GM12891 (cell line): ENCODE measurements at places on chromosomes 11 and 22.

DNA sequence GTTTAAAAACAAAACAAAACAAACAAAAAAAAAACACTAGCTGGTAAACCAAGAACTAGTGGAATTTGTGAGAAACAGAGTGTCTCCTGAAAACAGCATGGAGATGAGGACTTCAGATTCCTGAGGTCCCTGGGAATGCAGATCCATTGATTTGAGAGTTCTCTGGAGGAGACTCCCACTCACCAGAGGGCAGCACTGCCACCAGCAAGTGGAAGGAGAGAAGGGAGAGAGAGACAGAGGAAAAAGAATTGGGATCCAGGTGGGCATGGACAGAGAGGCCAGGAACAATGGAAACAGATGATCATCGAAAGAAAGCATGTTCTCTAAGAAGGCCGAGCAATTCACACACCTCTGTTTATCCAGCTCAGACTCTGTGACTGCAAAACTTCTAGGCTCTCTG lies 31.8 kb downstream of the ETS1 start:
- DNase-seq, result no peak

GRCh38 chr11:64089027-64089360 lies 53.3 kb downstream of the FLRT1 start:
- DNase-seq, result no peak

DNA sequence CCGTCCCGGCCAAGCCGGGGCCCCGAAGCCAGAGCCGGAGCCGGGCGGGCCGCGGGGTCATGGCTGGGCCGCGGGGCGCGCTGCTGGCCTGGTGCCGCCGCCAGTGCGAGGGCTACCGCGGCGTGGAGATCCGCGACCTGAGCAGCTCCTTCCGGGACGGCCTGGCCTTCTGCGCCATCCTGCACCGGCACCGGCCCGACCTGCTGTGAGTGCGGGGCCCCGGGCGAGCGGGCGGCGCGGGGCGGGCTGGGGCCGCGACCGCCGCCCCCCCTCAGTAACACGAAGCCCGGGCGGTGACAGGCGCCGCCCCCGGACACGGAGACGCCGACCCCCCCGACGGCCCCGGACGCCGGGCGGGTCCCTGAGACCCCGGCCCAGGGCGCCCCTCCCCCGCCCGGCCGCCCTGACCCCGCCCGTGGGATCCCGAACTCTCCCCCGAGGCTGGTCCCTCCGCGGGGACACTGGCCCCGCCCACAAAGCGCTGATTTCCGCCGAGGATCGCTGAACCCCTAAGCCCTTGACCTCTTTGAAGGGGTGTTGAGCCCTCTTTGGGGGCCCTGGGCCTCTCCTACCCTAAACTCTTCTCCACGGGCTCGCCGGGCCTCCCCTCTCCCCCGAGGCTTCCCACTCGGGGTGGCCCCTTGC lies 389 bp downstream of the MICALL1 start:
- peak; percentile 65 for DNase-seq

DNA sequence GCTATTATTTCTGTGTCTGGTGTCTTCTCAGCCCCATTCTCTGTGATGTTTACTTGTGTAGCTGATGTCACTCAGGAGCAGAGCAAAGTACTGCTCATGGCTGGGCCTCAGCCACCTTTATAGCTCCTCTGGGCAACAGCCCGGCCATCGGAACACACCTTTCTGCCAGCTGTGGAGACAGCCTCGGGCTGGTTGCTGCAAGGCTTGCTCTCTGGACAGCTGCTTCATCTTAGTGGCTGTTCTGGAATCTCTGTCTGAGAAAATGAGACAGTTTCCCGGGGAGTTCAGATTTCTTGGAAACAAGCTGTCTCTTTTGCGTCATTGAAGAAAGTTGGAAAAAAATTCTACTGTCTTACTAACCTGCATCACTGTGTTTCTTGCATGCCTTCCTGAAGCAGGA lies 20.0 kb downstream of the THY1 start:
- DNase-seq, result no peak

DNA sequence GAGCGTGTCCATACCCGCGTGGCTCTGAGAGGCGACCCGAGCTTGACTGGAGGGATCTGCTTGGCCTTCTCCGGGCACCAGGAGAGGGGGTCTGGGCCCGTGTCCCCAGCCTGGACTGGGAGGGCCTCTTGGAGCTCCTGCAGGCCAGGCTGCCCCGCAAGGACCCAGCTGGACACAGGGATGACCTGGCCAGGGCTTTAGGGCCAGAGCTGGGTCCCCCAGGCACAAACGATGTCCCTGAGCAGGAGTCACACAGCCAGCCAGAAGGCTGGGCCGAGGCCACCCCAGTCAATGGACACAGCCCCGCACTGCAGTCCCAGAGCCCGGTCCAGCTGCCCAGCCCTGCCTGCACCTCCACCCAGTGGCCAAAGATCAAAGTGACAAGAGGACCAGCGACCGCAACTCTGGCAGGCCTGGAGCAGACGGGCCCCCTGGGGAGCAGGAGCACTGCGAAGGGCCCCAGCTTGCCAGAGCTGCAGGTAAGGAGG lies 38.2 kb downstream of the TRIOBP start:
- no peak for DNase-seq

DNA sequence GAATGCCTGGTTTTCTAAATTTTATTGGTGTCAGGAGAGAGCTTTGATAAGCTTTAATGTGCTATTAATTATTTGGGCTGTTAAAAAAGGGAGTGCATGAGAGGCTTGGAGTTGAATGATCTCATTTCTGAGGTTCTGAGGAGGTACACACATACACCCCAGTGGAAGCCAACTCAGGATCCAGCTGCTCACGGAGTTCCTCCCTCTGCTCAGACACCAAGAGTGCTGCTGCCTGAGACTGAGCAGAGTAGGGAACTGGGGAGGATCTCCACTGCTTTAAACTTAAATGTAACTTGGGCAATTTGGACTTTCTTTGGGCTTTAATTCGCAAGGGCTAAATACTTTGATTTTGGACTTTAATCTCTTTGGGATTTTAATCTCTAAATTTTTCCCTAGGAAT lies 414.4 kb upstream of the CADM1 start:
- DNase-seq, result no peak

- no peak for DNase-seq
These were observed 367.6 kb downstream of the ETS1 start for GRCh38 chr11:128219731-128220120.

- DNase-seq, result no peak
These were observed 8.4 kb downstream of the KRTAP5-6 start for GRCh38 chr11:1705126-1706052.

- no peak for DNase-seq
These were observed 9.2 kb upstream of the RBM14 start for GRCh38 chr11:66607126-66607834.
